Ammon's horn (tissue), 1 donor: ENCODE measurements at places on chromosomes 12 and 14.
A peak's percentile ranks its signal among the peaks of the same experiment; 100 is the strongest.

GRCh38 chr12:77594366-77594765 lies 236.3 kb upstream of the NAV3 start:
- no peak for DNase-seq

- peak; percentile 85 for DNase-seq
These were observed 197.0 kb downstream of the DAD1 start for GRCh38 chr14:22391908-22392565.

DNA sequence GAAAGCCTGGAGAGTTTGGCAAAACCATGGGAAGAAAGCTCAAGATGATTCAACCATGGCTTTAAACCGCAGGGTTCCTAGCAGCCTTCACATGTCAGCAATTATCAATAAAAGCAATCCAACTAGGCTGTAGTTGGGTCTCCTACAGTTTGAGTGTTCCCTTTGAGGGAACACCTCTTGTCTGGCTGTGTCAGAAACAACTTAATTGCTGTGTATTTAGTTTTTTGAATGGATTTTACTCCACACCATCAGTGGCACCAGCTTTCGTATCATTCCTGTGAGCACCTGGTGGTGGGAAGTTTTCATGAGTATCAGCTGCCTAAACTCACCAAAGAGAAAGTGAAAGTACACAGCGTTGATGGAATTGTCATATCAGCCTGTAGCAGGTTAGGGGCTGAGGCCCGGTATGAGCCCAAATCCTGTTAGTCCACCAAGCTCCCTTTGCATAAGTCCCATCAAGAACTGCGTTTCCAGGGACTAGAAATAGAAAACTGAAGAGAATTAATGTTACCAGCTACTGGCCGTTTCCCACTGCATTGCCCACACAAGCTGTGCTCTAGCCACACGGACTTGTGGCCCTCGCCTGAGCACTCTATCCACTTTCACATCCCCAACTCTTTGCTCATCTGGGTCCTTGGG lies 10.9 kb upstream of the IL26 start:
- DNase-seq: peak; percentile 21

- no peak for DNase-seq
These were observed 15.4 kb downstream of the BEGAIN start for GRCh38 chr14:100571837-100572236.

- DNase-seq: no peak
These were observed 2.8 kb upstream of the ALX1 start for GRCh38 chr12:85277191-85277590.

- DNase-seq: no peak
These were observed 60.1 kb downstream of the SEL1L start for GRCh38 chr14:81473456-81474147.

DNA sequence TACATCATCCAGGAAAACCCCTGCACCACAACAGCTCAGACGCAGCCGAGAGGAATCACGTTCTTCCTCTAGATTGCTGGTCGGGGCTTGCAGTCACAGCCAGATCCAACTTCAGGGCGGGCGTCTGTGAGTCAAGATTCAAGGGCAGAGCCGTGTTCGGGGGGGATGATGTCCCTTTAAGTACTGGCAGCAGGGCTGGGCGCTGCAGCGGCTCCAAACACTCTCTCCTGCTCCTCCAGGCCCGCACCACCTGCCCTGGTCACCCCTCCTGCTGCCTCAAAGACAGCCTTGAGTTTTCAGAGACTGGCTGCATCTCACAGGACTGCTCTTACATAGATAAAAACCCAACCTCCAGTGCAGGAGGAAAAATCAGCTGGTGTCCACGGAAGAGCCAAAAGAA lies 68.3 kb downstream of the KDM2B start:
- no peak for DNase-seq

- DNase-seq: no peak
These were observed 804.5 kb downstream of the NRXN3 start for GRCh38 chr14:78974691-78975090.

DNA sequence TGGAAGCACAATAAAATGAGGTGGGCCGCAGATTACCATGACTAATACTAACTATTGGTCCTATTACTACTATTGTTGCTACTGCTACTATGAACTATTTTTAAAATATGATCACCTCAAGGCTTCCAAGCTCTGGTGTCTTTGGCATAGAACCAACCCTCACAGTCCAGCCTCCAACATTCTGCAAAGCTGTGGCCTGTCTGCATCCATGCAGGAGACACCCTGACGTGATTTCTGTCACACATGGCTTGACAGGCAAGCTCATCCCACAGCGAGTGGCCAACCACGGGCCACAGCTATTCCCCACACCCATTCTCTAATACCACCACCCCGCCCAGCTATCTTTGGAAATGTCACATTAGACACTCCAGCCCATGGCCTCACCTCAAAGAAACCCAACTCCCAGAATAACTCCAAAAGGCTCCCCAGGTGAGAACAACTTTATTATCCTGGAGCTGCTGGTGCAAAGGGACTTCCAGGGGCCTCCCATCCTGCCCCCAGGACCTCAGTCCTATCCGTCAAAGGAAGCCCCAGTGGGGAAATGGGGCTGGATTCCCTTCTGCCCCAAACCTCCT lies 14.4 kb downstream of the ISCU start:
- DNase-seq: no peak

GRCh38 chr14:91977884-91978283 lies 30.4 kb upstream of the FBLN5 start:
- no peak for DNase-seq

GRCh38 chr14:64292197-64292596 lies 2.0 kb downstream of the ESR2 start:
- no peak for DNase-seq

DNA sequence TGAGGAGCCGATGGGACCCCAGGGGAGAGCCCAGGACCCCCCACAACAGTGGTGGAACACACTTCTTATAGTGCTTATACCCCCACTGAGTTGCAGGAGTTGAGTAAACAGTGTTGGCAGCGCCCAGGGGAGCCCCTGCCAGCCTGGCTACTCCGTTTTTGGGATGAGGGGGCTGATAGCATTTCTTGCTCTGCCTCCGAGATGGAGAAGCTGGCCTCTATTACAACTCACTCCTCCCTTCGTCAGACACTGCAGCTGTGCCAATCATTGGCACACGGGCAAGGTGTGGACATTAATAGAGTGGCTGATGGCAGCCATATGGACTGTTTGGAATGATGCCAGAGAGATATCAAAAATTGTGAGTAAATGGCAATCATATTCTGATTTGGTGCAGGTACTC lies 94.9 kb upstream of the TMPO start:
- no peak for DNase-seq

DNA sequence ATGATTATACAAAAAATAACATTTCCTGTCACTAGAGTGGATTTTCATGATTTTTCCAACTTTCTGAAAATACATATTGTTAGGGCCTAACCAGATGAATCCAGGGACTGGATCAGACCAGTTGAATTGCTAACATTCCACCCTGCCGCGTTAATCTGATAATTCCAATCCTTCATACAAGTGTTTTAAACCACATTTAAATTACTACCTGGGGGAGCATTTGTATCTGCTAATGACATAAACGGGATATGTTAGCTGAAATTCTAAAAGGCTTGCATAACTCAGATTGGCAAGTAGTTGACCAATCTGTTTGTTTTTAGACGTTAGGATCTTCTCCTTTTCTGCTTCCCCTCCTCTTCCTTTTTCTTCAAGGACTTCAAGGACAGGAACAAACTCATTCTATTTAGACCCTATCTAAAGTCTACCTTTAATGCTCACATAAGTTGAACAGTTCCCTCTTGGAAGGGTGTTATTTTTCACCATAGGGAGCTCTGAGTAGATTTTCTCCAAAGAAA lies 239.0 kb downstream of the ADAMTS20 start:
- DNase-seq: no peak

DNA sequence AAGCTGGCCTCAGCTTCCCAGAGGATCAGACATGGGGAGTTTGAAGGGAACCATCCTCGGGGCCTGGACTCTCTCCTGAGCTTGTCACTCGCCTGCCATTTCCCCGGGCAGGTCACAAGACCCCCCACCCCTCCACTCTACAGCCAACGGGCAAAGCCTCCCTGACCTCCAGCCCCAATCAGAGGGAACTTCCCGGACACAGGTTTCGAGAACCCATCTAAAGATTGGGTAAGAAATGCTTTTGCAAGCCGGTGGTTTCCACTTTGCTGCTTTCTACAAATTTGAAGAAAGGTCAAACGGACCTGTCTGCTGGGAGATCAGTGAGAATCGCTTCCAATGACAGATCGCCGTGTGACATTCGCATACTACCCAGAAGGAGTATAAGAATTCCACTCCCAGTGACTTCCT lies 89.6 kb downstream of the SCARB1 start:
- DNase-seq: no peak
